Activated CD4-positive, alpha-beta T cell treated with anti-CD3 and anti-CD28 coated beads, Interleukin-2, amount 50 U/mL, for 4 hours (primary cell): ENCODE measurements at places on chromosomes 5 and 9.

DNA sequence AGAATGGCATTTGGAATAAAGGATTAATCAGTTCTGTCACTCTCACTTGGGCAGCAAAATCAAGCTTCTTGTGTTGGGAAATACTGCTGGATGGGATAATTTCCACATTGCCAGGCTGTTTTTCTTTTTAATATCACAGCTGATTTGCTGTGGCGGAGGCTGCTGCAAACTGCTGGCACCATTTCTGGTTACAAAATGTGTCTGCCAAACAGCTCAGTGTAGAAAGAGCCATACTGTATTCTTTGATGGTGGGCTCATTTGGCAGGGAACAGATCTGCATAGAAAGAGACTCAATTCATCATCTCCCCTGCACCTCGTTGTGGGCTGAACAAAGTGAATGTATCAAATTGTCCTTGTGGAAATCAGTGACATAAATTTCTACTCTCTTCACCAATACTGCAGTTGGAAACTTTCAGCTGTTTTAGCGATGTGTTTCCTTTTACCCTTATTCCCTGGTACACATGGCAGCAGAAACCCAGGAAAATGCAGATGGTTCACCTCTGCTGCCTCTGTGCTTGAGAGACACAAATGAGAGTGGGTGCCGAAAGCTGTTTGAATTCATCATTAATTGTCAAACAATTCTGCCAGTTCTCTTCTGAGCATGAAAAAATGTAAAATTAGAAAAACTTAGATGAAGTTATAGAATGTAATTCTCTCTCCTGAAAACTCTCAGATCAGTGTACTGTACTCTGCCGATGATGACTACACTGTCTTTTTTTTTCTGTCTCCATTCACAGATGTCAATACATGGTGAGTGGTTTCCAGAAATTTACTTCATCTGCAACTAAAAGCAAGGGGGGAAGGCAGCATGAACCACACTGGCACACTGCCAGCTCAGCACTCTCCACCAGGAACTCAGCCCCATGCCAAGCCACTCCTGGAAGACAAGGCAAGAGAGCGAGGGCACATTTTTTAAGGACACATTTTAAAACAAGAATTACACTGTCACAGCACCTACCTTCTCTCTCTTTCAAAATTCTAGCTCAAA is 75.0 kb downstream of the HMHB1 start:
- no peak for DNase-seq

GRCh38 chr9:113742878-113743277 is 133.2 kb upstream of the ZNF618 start:
- no peak for DNase-seq

DNA sequence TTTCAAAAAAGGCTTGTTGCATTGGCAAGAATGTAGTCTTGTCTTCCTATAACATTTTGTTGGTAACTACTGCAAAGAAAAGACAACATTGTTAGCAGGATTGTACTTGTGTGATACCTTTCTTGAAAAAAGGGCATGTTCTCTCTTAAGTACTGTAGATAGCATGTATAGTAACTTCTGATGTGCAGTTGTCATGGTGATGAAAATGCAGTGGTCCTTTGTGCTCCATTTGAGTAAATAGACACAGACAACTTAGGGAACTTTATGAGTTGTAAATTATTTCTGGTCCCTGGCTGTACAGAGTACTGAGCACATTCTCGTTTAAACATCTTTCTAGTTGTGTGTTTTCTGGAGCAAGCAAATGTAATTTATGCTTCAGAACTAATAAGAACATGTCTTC is 103.3 kb downstream of the CD180 start:
- DNase-seq = no peak

DNA sequence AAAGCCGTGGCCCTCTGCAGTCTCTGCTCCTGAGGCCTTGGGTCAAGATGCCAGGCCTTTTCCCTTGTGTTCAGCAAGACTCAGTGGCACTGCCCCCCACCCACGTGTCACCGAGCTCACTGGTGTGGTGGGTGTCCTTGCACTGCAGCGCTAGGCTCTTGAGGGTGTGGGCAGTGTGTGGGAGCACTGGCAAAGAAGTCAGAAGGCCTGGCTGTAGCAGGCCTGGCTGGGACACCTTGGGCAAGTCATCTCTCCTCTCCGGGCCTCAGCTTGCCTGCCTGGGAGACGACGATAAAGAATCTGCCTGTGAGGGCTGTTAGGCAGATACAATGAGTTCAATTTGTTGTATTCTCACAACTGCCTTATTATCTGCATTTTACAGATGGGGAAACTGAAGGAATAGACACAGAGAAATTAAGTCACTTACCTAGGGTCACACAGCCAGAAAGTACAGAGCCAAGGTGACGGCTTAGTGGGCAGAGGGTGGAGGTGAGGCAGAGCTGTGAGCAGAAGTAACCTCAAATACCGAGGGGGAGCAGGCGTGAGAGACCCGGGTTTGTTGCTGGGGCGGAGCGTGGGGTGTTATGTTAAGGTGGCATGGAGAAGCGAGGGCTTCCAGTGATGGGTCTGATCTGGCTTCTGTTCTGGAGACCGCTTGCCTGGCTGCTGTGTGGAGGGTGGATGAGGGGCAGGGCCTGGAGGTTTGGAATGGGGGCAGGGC is 1.4 kb downstream of the TSPAN17 start:
- DNase-seq = peak; percentile 28

DNA sequence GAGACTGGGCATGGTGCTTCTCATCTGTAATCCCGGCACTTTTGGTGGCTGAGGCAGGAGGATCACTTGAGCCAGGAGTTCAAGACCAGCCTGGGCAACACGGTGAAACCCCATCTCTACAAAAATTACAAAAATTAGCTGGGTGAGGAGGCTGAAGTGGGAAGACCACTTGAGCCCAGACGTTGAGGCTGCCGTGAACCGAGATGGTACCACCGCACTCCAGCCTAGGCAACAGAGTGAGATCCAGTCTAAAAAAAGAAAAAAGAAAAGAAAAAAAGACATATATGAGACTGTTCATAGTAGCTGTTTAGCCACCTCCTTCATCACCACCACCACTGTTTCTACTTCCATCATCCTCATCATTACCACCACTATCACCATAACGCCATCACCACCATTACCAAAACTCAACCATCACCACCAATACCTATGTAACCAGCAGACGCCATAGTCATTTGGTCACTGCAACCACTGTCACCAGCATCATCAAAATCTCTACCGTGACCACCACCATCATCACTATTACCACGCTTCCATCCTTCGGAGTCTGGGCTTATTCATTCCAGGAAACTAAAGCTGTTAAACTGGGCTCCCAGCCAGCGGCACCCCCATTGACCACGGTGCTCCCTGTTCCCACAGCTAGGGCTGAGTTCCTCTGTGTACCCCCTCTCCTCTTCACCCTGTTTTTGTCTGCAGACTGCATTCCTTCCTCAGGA is 8.4 kb upstream of the KIF12 start:
- DNase-seq = no peak

DNA sequence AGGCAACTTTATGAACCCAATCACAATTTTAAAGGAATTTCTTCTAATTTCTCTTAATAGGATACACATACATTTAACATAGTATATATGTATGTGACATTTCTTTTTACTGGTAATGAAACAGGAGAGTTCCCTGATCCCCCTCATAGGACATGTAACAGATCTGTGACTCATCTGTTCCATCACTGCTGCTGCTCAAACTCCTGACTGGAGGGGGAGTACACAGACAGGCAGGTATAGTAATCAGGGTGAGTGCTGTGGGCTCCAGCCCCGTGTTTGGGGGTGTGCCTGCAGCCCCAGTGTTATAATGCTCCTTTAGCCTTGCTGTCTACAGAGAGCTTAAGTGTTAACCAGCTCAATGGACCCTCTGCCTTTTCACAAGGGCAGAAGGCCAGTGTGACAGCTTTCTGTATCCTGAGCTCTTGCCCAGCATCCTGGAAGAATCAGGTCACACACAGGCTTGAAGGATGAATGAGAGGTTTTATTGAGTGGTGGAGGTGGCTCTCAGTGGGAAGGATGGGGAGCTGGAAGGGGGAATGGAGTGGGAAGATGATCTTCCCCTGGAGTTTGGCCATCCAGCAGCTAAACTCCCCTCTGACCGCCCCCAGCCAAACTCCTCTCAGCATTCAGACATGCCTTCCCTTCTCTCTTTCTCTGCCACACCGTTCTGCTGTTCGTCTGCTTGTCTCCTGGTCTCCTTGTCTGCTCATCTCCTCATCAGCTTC is 161.3 kb downstream of the ZNF608 start:
- DNase-seq = no peak

DNA sequence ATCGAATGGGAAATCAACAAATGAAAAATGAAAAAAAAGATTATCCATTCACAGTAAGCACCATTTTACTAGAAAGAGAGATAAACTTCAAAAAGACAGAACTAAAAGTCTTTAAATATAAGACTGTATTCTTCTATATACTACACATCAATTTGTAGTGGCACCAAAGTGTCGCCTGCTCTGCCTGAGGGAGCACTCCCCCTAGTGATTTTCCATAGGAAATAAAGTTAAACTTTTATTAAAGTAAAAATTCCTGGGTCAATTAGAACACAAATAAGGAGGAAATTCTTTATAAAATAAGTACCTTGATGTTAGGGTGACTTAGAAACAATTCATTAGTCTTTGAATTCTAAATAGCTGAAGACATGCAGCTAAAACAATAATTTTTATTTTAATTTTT is 9.7 kb downstream of the RAD1 start:
- DNase-seq = no peak

- DNase-seq = no peak
These were observed 82.2 kb downstream of the TRIO start for GRCh38 chr5:14225173-14225834.

DNA sequence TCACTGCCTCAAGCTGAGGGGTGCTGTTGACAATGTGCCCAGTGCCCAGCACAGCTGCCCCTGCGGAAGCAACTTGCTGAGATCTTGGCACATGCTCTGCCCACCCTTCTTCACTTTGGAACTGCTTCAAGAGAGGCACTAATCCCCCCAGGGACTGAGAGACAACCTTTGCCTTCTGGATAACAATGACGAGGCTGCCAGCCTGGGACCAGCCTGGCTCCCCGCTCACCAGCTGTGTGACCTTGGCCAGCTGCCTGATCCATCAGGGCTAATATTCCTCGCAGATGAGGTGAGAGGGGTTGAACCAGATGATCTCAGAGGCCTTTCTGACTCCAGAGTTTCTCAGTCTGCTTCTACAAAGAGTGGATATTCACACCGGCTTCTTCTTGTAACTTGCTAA is 81.0 kb downstream of the SHB start:
- DNase-seq = no peak

DNA sequence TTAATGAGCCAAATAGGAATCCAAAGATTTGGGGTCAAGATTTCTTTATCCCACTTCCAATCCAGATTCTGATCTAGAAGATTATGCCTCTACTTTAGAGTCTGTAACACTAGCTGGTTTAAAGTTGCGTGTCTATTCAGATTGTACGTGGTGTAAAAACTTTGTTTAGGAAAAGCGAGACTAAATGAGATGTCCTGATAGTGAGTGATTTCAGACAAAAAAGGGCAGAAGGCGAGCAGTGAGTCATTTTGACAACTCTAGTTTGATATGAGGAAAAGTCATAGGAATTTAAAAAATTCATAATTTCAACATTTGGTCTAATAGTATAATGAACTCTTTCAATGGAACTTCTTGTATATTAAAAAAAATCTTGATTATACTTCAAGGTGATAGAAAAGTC is 119.6 kb upstream of the KLF9 start:
- no peak for DNase-seq

DNA sequence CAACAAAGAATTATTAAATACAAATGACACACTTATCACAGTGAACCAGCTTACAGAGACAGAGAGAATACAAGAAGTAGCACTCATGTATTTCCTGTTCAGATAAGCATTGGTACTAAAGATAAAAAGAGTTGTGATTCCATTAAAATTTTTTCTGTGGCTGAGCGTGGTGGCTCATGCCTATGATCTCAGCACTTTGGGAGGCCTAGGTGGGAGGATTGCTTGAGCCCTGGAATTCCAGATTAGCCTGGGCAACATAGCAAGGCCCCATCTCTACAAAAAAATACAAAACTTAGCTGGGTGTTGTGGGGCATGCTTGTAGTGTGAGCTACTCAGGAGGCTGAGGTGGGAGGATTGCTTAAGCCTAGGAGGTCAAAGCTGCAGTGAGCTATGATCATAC is 32.9 kb downstream of the FCHO2 start:
- no peak for DNase-seq

- DNase-seq = no peak
These were observed 27.0 kb downstream of the PTGES start for GRCh38 chr9:129725795-129726251.

DNA sequence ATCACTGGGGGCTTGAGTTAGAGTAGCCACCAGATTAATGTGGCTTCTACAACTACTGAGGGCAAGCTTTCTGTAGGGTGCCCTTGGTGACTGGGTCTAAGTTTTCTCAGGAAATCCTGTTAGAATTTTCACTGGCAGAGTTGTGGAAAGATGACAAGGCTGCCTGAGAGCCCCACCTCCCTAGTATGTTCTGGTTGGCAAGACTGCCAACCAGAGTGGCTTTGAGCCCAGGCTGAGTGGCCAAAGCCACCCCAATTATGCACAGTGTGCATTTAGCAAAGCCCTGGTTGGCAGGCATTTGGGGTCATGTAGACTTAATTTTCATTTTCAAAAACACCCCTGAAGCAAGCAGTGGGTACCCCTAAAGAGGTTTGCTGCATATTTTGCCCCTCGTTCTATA is 136.7 kb upstream of the HAPLN1 start:
- DNase-seq = no peak
